B cell (primary cell): ENCODE measurements at places on chromosomes 16 and 17. TPM values are rescaled to one million over a fixed set of nuclear protein-coding genes. Genes with fewer than 3 reads are reported as not detected.
A peak's percentile ranks its signal among the peaks of the same experiment; 100 is the strongest.

Gene GDPD3
- 10.6 and 11.4 TPM in 2 replicates for polyA plus RNA-seq

Gene CHST5
- polyA plus RNA-seq, result not detected in 2 replicates

- no peak for DNase-seq
These were observed 180.1 kb downstream of the SPECC1 start for GRCh38 chr17:20189302-20189701.

DNA sequence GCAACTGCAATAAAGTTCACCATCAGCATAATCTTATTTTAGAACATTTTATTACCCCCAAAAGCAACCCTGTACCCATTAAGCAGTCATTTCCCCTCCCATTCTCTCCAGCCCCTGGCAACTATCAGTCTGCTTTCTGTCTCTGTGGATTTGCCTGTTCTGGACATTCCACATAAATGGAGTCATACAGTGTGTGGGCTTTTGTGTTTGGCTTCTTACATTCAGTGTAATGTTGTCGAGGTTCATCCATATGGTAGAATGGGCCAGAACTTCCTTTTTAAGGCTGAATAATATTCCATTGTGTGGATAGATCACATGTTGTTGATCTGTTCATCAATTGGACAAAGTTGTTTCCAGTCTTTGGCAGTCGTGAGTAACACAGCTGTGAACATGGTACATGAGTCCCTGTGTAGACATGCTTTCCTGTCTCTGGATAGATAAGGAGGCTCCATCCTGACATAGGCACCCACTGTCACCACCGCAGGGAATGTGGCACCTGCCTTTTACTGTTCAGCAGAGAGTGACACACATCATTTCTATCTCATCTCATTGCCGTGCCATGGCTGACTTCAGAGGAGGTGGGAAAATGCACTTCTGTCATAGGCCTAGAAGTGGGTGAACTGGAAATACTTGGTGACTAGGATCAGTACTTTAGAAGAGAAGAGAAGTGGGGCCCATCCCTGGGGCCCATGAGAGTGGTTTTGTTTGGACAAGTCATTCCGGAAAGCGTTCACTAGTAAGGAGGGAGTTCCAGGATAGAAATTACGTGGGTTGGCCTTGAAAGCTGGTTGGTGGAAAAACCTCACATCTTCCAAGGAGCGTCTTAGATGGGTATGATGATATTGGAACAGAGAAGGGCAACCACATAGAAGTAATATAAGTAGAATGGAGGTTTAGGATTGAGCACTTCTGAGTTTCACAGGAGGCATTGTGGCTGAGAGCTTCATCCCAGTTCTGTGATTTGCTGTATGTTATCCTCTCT is 25.8 kb downstream of the EPN2 start:
- no peak for DNase-seq

DNA sequence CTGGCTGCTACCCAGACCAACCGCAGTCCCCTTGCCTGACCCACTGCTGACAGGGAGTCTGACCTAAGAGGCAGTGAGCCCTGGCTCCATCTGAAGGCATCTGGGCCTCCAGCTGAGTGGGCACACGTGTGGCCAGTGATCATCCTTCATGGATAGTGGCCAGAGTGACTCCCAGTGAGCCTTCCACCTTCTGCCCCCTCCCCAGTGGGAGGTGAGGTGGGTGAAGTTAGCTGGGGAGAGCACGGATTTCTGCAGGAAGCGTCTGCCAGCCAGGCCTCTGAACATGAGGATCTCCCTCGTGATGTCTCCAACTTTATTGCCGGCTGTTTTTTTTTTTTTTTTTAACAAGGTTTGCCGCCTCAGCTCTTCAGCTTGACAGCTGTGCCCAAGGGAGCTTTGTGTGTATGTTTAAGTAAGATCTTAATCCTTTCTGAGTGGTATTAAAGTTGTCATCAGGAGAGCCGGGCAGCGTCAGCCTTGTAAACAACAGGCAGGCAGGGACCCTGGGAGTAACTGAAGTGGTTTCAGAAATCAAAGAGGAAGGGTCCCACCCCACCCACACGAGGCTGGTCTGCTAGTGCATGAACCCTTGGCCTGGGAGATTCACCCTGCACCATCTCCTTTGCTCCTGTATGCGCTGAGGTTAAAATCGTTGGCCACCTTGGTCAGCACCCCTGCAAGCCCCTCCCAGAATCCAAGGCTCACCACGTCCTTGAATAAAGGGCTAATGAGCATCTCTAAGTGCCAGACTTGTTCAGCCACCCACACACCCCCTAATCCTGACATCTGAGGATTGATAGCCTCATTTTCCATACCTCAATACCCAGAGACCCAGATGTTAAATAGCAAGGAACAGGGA is 33.3 kb downstream of the RHBDL3 start:
- DNase-seq, result no peak

DNA sequence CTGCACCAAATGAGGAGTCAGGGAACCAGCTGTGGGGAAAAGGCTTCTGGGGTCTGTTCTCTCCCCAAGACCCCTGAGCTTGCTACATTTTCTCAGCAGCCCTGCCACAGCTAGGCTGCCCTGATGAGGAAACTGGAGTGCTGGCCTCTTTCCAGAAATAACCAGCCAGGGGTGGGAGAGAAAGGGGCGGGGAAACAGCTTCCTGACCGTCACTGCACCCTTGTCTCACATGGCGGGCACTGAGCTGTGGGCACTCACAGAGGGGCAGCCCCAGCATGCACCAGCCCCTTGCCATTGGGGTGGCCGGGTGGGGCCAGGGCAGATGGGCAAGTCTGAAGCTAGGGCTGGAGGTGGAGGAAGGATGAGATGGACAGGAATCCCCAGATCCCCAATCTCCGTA is 2.9 kb downstream of the SRL start:
- no peak for DNase-seq

Gene SRL
- polyA plus RNA-seq, result not detected in 2 replicates

DNA sequence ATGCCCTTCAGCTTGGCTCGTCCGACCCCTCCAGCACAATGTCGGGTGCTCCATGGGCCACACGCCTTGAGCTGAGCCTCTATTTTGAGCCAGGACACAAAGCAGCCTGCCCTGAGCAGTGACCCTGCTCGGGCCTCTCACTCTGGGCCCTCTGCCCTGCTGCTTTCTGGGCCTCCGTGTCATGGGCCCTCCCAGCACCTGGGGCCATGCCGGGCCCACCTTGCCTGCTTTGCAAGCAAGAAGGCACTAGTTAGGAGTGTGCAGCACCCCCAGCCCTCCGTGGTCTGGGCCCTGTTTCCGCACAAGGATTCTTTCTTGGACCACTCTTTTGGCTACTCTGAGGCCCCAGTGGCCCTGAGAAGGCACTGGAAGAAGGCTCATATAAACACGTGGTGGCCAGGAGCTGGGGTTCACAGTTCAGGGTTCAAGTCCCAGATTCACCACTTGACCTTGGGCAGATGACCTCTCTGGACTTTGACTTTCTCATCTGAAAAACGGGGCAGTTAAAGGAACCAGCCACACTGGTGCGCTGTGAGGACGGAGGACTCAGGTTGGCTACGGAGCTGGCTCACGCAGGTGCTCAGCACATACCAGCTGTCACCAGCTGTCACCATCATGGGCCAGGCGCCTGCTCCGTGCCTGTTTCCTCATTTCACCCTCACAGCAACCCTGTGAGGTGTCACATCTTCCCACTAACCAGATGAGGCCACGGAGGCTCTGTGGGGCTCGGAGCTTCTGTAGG is 166.0 kb upstream of the GSE1 start:
- peak; percentile 77 for DNase-seq

Gene ATXN7L3
- polyA plus RNA-seq, result 63.6 and 76.3 TPM in 2 replicates

Gene QPRT
- polyA plus RNA-seq, result 0.06 and 0.30 TPM in 2 replicates

GRCh38 chr17:49361129-49361901 is 735 bp downstream of the ZNF652 start:
- DNase-seq, result peak; percentile 90

Gene C17orf113
- polyA plus RNA-seq, result 0.66 and 1.2 TPM in 2 replicates

GRCh38 chr16:67258161-67258835 is 9.5 kb downstream of the SLC9A5 start:
- no peak for DNase-seq

- peak; percentile 58 for DNase-seq
These were observed 65.2 kb upstream of the SMIM36 start for GRCh38 chr17:55576237-55576995.

Gene TPSB2
- polyA plus RNA-seq, result not detected in 2 replicates

Gene TOM1L1
- not detected in 2 replicates for polyA plus RNA-seq

- DNase-seq, result no peak
These were observed 29.6 kb downstream of the DNAH3 start for GRCh38 chr16:21120976-21121520.

- no peak for DNase-seq
These were observed 91.1 kb downstream of the RPA1 start for GRCh38 chr17:1920948-1921351.

- DNase-seq, result no peak
These were observed 52.1 kb upstream of the TMEM132E start for GRCh38 chr17:34527136-34527907.

GRCh38 chr16:54939510-54940278 is 9.0 kb downstream of the IRX5 start:
- DNase-seq, result no peak

- DNase-seq, result peak; percentile 64
These were observed 265.1 kb downstream of the PRKCA start for GRCh38 chr17:66567234-66568170.

Gene TBC1D3C
- 21.5 TPM in 1 of 2 replicates, not detected in the other for polyA plus RNA-seq

DNA sequence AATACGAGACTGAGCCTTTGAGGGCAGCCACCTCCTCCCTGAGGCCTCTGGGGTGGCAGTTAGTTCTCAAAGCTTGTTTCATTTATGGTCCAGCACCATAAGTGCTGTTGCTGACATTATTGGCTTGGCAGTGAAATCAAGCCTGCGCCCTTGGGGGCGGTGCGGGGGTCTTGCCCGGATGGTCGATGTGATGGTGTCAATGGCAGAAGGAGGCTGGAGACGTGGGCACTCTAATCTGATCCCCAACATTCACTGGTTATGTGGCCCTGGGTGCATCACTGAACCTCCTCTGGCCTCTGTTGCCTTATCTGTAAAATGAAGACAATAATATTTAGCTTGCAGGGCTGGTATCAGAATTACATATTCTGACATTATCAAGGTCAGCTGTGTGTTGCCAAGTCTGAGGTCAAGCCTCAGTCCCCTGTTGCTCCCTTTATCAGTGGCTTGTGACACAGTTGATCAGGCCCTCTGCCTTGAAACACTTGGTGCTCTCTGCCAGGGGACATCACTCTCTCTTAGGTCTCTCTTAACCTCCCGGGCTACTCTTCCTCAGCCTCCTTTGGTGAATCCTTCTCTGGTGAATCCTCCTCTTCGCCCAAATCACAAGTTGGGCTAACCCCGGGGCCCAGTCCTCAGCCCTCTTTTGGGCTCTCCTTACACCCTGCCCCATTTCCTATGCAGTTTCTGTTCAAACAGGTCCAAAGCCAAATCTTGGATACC is 11.8 kb upstream of the TMEM220 start:
- no peak for DNase-seq

Gene SMCR8
- polyA plus RNA-seq, result 16.2 and 17.4 TPM in 2 replicates
